ENCODE measurements at places on chromosomes 11 and 22. TPM values are rescaled to one million over a fixed set of nuclear protein-coding genes. Genes with fewer than 3 reads are reported as not detected.

DNA sequence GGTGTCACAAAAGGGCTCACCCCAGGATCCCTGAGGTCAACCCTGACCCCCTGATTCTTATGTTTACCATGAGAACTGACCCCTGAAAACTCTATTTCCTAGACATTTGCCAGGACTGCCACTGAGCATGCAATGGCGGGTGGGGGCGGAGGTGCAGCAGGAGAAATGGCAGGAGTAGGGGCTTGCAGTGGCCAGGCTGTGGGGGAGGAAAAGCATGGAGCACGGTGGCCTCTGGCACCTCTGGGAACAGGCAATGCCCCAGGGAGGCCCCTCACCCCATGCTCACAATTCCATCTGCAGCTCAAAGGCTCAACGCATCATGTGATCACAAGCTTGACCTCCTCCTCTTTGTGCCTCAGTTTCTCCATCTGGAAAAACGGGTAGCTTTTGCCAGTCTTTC lies 46.5 kb upstream of the FGF3 start:
- no peak for DNase-seq

- DNase-seq = no peak
Measured at GRCh38 chr22:24188705-24189248, 7.5 kb downstream of the SUSD2 start.

DNA sequence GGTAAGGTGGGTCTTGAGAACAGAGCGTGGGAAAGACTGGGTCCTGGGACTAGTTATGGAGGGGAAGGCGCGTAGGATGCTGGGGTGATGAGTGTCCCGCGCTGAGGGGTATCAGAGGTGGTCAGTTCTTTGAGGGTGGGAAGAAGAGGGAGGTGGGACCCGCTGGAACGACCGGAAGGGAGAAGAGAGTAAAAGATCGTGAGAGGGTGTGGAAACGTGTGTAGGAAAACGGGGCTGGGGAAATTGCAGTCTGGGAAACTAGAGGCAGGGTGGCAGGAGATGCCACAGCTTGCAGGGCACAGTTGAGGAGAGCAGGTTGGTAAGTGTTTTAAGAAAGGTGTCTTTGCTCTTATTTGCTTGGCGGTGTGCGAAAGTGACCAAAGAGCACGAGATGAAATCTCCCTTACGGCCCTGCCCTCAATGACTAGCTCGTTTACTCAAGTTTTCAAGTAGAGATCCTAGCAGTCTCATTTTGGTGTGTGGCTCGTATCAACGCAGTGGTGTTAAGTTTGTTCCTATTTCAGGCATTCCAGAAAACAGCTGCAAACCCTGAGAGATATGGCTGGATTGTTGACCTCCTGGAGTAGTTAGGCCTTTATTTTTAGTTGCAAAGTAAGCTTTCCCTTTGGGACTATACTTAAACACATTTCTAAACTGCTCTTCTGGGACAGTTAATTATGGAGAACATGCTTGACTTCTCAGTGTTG lies 615 bp downstream of the STT3A start:
- peak; percentile 70 for DNase-seq

FCHSD2 gene
- 9.1 TPM for total RNA-seq
